Epithelial cell of esophagus (primary cell): ENCODE measurements at places on chromosomes 1 and 21.
A peak's percentile ranks its signal among the peaks of the same experiment; 100 is the strongest.

- no peak for DNase-seq
These were observed 30.2 kb downstream of the ODF2L start for GRCh38 chr1:86365896-86366295.

DNA sequence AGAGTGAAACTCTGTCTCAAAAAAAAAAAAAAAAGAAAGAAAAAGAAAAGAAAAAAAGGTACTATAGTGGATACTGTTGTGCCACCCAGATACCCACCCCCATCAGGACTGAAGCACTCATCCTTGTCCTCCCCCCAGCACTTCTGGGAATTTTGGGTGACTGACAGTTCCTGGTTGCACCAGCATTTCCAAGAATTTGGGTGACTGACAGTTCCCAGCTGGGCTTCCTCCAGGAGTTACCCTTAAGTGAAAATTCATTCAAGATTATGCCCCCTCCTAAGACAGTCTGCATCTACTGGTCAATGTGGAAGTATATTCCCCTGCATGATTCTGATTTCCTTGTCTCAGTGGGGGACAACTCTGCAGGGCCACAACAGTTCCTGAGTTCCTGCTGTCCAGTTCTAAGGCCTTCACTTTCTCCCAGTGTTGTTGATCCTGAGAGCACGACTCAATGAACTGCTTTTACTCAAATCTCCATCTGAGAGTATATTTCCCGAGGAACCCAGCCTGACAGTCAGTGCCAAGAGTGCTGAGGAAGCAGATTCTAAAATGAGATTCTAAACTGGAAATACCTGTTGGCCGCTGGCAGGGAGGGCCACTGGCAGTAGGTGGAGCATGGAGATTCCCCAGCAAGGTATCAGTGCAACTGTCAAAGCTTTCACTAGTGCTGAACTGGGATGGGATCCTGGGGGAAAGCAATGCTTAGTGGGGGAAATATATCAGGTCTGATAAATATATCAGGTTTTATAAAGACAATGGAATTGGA is 18.5 kb downstream of the RIIAD1 start:
- DNase-seq = peak; percentile 87

DNA sequence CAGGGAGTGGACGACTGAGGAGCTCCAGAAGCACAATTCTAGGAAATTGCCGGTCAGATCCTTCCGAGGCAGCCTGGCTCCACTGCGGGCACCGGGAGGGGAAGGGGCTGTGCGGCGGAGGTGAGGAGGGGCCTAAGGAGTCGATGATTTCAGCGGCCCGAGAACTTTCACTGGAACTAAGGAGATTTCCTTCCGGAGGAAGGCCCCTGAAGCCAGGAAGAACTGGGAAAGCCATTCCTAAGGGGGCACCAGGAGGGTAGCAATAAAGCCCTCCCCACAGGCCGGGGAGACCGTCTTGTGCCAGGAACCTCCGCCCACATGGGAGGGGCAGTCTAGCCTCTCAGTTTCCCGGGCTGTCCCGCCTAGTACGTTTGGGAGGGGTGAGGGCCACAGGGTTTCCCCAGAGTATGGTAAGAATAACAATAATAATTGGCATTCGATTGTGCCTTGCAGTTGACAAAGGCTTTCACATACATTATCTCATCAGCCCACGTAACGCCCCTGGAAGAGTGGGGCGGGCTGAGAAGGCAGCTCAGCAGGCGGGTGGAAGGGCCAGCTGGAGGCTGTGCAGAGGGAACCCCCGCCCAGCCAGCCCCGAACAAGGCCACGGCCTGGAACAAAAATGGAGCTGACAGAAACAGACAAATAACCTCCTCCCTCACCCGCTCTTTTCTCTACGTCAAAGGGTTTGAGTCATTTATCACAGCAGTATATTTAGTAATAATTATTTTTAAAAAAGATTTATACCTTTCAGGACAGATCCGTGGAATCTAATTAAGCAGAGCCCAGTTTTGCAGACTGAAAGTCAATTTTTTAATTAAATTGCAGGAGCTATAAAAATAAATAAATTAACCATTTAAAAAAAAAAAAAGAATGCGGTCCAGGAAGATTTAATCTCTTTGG is 19.8 kb downstream of the NPR1 start:
- DNase-seq = no peak

GRCh38 chr1:34781071-34781843 is at the start of gene GJB3:
Gene GJB3, plus strand, starts transcription at chr1:34781214. Its CDS starts 3,549 bp downstream, at chr1:34784763.
- peak; percentile 77 for DNase-seq
